ENCODE measurements at places on chromosomes 5 and 9.

DNA sequence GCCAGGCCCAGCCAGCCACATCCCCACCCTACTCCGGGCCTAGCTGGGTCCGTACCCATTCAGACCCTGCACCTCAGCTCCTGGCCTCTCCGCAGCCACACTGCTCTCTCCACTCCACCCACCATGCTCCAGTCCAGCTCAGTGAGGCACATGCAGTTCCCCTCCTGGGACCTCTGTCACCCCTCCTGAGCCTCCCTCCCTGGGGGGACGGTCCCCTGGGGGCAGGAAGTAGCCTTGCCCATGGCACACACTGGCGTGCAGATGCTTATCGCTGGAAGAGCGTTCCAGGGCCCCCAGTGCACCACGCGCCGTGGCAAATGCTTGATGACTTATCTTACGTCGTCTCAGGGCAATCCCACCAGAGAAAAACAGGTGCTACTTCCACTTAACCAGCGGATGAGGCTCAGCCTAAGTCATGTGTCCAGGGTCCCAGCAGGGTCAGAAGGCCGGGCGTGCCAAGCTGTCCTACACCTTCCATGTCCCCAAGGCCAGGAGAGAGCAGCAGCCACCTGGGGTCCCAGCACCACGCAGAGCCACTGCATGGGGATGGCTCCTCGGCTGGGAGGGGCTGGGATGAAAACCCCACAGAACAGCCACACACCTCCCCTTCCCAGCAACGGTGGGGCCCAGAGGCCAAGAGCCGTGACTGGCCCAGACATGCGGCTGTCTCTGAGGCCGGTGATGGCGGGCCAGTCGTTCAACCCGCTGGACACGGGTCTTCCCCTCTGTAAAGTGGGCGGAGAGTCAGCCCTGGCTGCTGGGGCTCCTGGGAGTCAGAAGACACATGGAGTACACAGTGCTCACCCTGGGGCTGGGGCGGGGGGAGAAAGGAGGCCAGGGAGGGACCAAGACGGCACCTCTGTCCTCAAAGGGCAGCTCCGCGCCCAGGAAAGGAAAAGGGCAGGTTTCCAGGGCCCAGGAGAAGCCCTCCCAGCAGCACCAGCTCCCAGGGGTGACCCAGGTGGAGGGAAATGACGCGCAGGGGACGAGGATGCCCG lies 2.6 kb upstream of the CCDC187 start:
- no peak for DNase-seq

DNA sequence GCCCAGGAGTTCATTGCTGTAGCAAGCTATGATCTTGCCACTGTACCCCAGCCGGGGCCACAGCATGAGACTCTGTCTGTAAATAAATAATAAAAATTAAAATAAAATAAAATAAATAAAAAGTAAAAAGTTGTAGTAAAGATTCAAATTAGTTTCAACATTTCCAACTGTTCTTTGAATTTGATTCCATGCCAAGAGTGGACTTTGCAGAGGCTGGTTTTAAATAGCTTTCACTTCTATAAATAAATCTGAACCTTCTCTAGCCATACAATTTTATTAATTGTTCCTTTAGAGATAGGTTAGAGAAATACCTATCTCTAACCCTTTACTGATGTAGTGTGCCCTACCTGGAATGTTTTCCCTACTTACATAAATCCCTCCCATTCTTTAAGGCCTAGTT lies 129.7 kb upstream of the SLIT3 start:
- peak; percentile 27 for DNase-seq

DNA sequence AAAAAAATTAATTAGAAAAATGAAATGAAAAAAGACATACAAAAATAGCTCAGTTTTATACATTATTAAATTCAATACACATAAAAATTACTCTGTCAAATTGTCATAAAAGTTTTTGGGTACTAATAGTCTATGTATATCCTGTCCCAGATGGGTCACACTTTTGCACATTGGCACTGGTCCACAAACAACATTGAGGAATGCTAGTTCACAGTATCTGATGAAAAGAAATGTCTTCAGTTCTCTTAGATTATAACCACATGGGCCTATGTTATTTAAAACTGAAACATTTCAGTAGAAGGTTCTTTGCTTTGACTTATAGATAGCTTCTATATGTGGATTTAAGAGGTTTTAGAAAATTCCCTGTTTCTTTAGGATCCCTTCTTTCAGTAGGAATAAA lies 39.8 kb downstream of the LNPEP start:
- no peak for DNase-seq

- DNase-seq: peak; percentile 87
Measured at GRCh38 chr5:145347026-145347616, 488.0 kb downstream of the PRELID2 start.

GRCh38 chr9:37692622-37693221 lies 42.0 kb downstream of the FRMPD1 start:
- DNase-seq: no peak

- DNase-seq: no peak
Measured at GRCh38 chr5:130884023-130884422, 281.0 kb downstream of the HINT1 start.

DNA sequence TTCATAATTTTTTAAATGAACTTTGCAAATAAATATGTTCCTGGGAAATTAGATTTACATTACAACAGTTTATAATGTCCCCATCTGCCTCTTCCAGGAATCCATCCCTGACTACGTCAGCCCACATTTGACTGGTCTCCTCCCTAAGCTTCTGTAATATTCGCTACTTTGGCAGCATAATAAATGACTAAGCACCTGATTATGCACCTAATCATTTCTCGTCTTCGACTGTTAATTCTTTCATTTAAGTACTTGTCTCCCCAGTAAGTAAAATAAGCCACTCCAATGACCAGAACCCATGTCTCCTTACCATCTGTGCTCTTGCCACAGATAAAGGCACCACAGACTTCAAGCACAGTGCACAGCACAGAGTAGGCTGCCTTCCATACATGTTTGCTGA lies 122.7 kb downstream of the DENND1A start:
- peak; percentile 62 for DNase-seq

DNA sequence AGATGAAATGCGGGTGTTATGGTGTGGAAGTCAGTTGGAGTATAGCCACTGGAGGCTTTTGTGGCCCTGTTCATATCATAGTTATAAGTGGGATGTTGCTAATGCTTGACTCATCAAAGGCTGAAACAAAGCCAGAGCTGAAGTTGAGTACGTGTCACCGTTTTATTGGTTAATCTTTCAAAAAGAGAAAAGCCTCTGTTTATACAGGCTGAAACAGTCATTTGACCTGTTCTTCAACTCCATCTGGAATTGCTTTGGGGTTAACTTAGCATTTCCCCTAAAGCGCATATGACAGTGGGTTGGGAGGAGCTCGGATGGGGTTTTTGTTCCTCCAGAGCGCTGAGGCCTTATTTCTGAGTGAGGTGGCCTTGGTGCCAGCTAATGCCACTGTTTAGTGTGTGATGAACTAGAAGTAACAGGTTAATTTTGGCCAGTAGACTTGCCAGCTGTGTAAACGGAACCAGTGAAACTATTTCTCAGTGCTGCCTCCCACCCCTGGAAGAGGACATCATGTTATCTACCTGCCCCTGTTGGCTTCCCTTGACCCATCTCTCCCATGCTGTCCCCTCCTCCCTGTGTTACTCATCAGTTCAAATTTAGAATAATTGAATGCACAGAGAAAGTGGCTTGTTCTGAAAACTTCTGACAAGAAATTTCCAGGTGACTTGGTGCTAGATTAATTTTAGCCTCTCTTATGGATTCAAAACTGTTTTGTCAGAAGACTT lies 34.2 kb downstream of the MTAP start:
- DNase-seq: peak; percentile 99

DNA sequence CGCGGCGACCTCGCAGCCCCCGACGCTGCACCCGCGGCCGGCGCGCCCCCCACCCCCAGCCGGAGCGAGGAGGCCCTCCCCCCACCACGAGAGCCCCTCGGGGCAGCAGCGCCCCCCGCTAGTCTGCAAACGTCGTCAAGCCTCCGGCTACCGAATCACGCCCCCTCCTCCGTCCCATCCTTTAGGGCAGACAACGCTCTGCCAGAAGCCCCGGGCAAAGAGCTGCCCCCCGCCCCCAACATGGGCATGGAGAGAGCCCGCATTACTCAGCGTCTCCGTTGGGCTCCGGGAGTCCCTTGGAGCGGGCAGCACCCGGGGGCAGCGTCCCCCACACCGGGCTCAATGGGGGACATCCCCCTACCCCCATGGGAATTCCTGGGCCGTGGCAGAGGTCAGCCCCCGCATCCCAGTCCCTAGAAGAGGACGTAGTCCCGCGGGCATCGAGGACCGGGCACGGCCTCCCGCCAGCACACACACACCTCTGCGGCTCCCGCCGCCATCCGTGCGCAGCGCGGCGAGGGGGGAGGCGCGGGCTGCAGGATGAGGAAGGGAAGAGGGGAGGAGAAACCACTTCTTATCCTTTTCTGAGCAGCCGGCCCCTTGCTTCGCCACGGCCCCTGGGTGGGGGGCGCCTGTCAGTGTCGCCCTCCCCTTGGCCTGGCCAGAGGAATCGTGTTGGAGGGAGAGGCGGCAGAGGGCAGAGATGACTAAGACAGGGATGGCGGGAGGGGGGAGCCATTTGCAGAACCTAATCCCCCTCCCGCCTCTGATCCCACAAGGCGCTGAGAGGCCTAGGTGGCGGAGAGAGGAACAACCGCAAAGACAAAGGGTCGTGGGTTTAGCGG lies 750 bp downstream of the DNM1 start:
- peak; percentile 30 for DNase-seq

GRCh38 chr5:174532455-174533453 lies 191.6 kb upstream of the MSX2 start:
- peak; percentile 99 for DNase-seq

GRCh38 chr5:141001446-141001843 lies 35.2 kb downstream of the PCDHAC2 start:
- DNase-seq: no peak

GRCh38 chr5:171805746-171806145 lies 20.1 kb downstream of the SMIM23 start:
- DNase-seq: no peak

GRCh38 chr5:36723912-36724311 lies 117.5 kb downstream of the SLC1A3 start:
- no peak for DNase-seq

DNA sequence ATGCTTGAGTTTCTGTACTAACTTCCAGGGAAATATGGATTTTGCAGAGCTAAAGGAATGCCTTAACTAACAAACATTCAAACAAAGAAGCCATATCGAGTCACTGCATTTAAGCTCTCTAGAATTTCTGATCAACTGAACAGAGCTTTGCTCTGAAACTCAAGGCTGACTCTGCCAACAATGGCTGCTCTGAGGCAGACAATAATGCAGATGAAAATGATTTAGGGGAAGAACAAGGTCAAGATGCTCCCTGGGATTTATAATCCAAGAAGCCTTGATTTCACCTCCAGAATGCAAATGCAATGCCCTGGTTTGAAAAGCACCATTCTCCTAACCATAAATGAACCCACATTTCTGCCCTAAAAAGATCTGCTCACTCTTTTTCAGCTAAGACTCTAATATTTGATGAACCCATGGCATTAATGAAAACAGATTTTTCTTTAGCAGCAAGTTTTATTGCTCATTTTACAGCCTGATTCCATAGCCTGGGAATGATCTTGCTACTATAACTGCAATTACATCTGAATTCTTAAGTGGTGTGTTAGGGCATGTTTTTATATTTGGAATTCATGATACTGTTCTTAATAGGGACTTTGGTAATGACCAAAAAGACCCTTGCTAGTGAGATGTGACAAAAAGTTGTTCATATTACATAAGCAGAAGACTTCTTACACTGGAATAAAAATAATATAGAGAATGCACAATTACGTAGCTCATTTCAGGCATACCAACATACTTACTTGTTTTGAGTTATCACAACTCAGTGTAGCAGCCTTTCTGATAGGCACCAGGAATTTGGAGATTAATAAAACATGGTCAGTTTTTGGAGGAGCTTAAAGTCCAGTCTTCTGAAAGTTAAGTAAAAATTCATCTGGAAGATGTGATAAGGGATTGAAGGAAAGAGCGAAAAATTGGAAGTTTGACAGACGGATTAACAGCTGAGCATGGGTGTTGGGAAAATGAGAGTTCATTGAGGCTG lies 169.4 kb downstream of the TRPM3 start:
- peak; percentile 34 for DNase-seq

DNA sequence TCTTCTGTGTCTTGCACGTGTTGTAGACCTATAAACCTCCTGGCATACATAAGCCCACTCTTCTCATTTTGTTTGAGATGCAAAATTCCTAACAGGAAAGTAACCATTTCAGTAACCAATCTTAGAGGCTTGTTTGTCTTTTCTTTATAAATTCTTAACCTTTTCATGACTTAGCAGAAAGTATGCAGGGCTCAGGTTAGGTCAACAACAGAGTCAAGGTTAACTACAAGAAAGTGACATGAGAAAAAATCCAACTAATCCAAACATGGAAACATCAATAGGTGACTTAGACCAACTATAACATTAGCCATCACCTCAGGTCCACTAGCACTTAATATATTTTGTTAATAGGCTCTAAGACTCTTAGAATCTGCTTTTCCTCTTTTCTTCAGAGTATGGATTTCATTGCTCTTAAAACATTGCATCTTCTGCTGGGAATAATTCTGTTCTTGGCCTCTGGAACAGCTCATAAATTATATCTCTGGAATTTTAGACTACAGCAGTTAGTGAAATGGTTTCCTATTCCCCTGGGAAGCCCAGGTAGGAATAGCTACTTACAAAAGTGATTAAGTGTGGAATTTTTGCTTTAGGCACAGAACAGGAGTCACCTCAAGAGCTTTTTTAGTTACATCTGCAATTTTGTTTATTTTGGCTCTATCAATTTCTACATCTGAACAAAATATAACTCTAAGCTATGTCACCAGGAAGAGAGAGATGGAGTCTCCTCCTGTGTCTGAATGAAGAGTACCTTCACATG lies 155.3 kb upstream of the ANKRD55 start:
- DNase-seq: no peak

GRCh38 chr5:112117551-112117950 lies 301.5 kb downstream of the EPB41L4A start:
- DNase-seq: no peak

DNA sequence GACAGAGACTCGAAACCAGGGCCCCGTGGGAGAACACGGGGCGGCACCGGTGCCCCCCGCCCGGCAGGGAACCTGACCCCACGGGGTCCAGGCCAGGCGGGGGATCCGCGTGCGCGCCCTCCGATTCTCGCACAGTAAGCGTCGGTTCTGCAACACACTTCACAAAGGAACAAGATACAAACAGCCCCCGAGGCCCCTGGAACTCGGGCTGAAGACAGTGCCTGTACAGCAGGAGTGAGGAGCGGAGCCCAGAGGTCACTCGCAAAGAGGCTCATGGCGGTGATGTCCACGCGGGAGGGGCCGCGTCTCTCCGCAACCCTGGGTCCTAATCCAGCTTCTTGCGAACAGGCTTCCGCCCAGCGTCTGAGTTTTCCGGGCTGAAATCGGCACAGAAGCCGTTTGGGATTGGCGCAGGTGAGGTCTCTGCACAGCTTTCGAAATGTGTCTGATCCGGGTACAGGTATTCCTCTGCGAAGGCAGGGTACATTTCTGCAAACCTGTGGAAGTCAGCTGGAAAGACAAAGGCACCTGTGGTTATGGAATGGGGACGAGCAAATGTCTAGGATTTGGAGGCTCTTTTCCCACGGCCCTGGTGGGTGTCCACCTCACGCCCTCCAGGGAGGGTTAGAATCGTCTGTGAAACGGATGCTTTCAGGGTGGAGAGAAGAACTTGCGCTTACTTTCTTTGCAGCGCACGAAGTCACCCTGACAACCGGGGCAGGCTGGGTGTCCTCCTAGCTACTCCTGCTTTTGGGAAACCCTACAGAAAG lies 18.3 kb upstream of the SLC6A3 start:
- no peak for DNase-seq

Data from iris pigment epithelial cell (primary cell).